Ureter (tissue), 1 donor: ENCODE measurements at places on chromosomes 2 and 18. TPM values are rescaled to one million over a fixed set of nuclear protein-coding genes. Genes with fewer than 3 reads are reported as not detected.

DNA sequence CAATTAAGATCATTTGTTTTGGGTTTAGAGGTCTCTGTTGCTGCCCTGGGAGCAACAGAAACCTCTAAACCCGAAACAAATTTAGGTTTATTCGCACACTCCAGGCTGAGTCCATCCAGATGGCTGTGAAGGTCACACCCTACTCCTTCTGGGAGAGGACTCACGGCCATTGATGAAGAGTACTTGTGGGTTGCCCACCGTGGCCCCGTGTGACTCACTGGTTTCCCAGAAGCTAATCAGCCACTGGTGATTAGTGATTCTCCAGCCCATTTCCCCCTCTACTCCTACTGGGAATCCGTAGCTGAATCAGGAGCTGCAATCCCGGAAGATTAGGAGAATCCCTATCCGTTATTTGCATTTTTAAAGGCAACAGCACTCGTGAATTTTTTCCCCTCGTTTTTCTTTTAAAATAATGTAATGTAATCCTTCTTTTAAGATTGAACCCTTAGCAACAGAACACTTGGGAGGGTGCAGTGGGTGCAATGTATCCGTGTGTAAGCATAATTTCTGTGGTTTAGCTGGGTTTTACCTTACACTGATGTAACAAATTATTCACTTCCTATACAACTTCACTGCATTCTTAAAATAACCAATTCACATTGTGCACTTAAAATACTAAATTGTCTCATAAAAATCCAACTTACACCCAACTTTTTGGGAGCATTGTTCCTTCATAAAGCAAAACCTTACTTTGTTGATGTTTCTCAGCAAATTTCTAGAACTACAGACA lies 27.5 kb upstream of the EPAS1 start:
- DNase-seq: no peak

CRYGD gene
- not detected for total RNA-seq

CYP27C1 gene
- 0.73 TPM for total RNA-seq

DNA sequence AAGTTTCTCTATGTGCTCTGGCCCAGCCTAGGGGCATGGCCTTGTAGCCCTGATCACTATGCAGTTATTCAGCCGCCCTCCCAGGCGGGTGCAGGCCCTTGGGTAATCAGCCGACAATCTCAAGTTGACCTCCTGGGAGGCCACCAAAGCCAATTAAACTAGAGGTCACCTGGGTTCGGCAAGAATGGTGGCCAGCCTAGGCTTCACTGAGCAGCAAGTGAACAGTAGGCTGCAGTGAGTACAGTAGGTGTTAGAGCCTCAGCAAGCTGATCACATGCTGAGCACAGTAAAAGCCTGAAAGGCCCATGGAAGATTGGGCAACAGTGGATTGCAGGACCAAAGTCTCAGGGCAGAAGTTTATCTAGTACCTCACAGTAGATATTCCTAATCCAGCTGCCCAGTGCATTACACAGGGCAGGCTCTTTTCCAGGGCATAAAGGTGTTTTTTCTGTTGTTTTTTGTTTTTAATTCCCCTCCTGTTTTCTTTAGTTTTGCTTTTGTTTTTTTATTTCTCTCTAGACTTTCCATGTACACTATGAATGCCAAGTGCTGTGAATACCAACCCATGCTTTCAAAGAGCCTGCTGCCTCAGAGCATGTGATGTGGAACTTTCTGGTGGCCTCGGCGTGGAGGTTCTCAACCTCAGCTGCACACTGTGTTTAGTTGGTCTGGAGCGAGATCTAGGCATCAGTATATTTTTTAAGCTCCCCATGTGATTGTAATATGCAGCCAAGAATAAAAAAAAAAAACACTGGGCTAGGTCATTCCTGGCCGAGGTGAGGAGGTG lies 55.9 kb upstream of the ATL2 start:
- DNase-seq: no peak

GRCh38 chr2:143125717-143126116 lies 3.5 kb upstream of the ARHGAP15 start:
- DNase-seq: no peak

VPS54 gene
- total RNA-seq: 27.5 TPM

DNA sequence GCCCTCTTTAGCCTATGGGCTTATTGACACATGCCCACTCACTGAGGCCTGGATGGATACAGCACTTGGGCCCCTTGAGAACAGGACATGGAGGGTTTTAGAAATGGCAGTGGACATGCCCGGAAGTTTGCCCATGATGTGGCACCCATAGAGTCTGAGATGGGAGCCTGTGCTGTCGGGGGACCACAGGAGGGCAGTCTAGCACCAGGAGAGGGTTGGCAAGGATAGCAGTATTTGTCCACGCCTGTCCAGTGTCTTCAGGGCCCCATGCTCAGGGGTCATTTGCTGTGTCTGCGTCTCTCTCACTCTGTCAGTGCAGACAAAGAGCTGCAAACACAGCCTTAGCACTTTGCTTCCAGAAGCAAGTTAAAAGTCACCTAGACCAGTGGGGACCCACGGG lies 48.7 kb downstream of the IL1RL2 start:
- no peak for DNase-seq

LRRC30 gene
- not detected for total RNA-seq

TRIM43 gene
- total RNA-seq: not detected

DNA sequence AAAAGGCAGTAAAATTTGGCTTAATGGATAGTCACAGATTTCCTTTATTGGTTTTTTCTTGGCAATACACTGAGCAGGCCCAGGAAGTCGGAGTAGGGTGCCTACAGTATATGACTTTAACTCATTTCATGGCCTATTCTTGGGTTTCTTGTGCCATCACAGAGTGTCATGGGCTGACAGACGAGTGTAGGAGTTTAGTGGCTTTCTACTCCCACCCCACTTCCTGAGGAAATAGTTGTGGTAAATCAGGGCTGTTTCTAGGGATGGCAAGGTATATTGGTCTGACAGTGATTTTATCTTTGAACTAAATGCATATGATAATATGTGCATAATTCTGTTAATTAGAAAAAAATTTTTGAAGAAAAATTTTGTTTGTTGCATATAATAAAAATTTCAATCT lies 100.1 kb downstream of the PLCL1 start:
- no peak for DNase-seq

- no peak for DNase-seq
Measured at GRCh38 chr18:62802523-62802922, 87.2 kb downstream of the PHLPP1 start.

DNA sequence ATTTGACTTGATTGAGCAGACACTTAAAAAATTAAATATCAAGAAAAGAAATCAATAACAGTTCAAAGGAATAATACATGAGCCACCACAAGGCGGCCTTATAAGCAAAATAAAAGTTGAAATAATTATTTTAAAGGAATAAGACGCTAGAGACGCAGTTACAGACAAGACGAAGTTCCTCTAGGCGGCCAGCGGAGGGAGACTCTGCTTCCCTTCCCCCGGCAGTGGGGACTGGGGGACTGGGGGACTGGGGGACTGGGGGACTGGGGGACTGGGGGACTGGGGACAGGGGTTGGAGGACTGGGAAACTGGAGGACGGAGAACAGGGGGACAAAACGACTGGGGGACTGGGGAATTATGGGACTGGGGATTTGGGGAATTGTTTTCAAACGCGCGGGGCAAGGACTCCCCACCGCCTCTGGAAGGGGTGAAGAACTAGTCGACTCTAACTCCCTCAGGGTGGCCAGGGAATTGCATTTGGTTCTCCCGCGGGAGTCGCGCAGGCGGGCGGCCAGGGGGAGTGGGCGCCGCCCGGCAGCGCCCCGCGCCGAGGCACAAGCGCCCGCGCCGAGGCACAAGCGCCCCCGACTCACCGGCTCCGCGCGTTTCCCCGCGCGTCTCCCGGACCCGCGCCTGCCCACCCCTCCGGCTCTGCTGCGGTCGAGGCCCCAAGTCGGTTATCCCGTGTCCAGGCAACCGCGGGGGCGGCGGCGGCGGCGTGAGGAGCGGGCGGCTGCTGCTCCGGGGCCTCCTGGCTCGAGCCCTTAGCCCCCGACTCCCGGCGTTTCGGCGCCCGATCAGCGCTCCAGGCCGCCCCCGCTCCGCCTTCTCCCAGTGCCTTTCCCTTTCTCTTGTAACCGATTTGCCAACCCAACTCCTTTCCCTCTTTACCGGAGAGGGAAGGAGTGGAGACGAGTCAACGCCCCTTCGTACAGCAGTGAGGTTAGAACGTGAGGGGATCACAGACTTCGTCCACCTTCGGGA lies at the start of gene CCDC178:
Gene CCDC178, minus strand, starts transcription at position 662 of the 984 bp plus-strand sequence. CDS start 28,633 bp downstream, outside the sequence.
- peak; percentile 51 for DNase-seq

- no peak for DNase-seq
Measured at GRCh38 chr2:74000666-74001065, 16.0 kb downstream of the TET3 start.

GRCh38 chr18:13811993-13812392 lies 12.0 kb upstream of the MC5R start:
- no peak for DNase-seq

ZBTB7C gene
- 72.1 TPM for total RNA-seq

FBXO48 gene
- 0.96 TPM for total RNA-seq

- no peak for DNase-seq
Measured at GRCh38 chr2:119775102-119775501, 15.4 kb downstream of the PTPN4 start.

DNA sequence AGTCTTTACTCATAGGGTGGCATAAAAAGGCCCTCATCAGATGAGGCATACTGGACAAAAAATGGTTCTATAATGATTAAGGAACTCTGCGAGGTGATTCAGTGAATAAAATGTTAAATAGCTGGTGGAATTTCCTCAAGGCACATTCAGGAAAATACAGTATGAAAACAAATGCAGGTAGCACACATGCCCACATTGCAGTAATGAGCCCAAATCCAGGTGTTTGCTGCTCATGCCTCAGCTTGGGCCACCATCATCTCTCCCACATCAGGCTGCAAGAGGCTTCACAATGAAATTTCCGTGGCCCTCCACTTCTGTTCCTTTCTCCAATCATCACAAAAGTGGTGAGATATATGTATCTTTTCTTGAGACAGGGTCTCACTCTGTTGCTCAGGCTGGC lies 298.3 kb downstream of the NBAS start:
- no peak for DNase-seq

NT5C1B gene
- not detected for total RNA-seq

CNGA3 gene
- total RNA-seq: not detected

DNA sequence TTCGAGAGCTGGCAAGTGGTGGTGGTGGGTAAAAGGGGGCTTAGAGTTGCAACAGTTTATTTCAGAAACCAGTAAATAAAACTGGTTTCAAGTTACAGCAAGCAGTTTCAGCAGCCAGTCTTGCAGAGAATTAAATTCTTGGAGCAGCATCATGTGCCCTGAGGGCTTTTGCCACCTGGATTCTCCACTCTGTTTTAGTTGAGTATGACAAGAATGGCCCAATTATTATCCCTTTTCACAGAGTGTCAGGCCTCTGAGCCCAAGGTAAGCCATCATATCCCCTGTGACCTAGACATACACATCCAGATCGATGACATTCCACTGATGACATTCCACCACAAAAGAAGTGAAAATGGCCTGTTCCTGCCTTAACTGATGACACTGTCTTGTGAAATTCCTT lies 72.8 kb upstream of the FANCL start:
- no peak for DNase-seq

DNA sequence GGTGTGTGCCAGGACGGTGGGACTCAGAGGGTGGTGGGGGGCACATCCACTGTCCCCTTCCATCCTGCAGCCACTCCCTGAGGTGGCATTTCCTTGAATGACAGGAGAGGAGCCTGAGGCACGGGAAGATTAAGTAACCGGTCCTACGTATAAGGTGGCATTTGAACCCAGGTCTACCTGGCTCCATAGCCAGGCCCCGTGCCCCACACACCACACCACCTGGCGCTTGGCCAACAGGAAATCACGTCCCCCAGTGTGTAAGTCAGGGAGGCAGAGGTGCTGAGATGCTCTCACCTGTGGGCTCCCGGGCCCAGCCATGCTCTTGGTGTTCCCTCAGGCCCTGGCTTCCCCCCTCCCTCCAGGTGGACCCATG lies 53.7 kb downstream of the HPCAL1 start:
- DNase-seq: no peak

CFAP65 gene
- total RNA-seq: not detected

ORC2 gene
- total RNA-seq: 44.9 TPM

DNA sequence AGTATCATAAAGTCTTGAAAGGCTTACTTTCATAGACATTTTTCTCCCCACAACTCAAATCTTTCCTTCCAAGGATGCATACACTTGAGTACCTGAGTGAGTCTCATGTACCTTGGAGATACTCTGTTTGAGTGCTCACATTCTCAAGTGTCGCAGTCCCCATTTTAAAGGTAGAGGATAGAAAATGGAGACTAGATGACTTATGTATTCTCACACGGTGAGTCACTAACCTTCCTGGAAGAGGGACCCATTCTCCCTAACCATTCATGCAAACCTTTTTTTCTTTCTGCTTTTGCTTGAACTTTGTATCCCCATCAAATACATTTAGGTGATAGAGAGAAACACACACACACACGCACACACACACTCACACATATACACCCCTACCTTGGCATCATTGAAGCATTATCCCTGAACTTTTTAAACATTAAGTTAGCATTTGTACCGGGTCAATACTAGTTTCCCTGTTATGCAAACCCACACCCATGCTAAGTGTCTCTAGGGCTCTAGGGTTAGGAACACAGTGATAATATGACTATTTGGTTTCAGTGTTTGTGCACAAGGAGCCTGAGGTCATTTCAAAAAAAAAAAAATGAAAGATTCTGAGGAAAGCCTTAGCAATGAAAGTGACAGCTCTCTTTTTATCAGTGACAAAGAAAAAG lies 236.2 kb downstream of the IKZF2 start:
- no peak for DNase-seq

HNMT gene
- 90.4 TPM for total RNA-seq

- DNase-seq: peak; percentile 32
Measured at GRCh38 chr18:79818036-79818435, 20.3 kb downstream of the KCNG2 start.

DNA sequence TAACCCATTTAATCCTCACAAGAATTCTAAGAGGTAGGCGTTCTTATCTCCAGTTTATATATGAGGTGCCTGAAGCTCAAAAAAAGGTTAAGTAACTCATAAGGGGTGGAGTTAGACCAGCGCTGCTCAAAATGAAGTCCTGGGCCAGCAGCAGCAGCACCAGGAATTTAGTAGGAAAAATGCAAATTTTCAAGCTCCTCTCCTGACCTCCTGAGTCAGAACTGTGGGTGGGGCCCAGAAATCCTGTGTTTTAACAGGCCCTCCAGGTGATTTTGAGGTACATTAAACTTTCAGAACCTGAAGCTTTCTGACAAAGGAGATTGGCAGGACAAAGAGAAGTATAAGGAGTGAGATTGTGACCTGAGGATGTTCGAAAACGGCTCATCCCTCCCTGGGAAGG lies 66.0 kb upstream of the CCDC85A start:
- DNase-seq: no peak
